AG10803 (cell line): ENCODE measurements at places on chromosomes 4 and X.

DNA sequence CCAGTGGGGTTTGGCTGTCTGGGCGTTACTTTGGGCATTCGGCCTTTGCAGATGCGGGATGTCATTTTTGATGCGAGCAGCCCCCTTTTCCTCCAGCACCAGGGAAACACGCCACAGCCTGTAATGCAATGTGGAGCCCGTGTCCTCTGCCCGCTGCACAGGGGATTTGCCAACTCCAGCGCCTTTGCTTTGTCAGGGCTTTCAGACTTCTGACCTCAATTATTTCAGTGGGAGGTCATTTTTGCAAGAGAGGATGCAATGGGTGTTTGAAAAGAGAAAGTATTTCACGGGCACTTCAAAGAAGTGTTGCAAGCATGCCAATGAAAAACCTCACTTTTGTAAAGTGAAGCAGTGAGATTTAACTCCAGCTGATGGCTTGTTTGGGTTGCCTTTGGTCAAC, 11.5 kb downstream of the CLCN4 start:
- DNase-seq = peak; percentile 44

GRCh38 chrX:19063030-19063429, 59.2 kb downstream of the ADGRG2 start:
- peak; percentile 6 for DNase-seq

GRCh38 chr4:5782829-5783476, 72.0 kb downstream of the EVC start:
- DNase-seq = no peak

GRCh38 chr4:109195646-109196045, 106.8 kb downstream of the COL25A1 start:
- no peak for DNase-seq

GRCh38 chr4:120105472-120105871, 38.8 kb upstream of the MAD2L1 start:
- no peak for DNase-seq

- DNase-seq = no peak
Observed at GRCh38 chrX:142156567-142156966, 48.5 kb downstream of the MAGEC2 start.

- DNase-seq = peak; percentile 94
Observed at GRCh38 chr4:86831262-86832130, 17.7 kb downstream of the SLC10A6 start.

DNA sequence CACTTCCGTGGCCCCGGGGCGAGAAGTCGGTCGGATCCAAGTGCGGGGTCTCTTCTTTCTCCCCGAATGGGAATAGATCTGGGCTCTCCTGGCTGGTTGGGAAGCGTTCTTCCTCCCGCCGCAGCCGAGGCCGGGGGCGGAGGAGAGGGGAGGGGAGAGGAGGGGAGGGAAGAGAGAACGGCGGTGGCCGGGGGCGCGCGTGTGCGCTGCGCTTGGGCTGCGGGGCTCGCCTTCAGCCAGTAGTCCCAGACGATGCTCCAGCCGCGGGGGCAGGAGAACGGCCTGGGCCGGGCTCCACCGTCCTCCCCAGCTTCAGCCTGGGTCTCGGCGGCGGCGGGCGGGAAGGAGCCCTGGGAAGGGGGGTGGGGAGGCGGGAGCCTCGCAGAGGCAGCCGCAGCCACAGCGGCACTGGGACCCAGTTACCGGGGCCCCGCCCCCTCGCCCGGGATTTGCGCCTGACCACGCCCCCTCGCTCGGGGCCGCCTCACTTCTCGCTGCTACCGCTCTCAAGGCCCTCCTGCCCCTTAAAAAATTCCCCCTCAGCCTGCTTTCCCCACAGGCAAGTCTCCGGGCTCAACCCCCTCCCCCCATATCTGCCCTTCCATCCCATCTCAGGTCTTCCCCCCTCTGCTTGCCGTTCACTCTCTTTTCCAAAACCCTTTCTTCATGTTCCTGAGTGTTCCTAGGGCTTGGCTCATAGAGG, at the start of gene FGD1:
FGD1 (minus strand) TSS at position 421 of the 703 bp plus-strand sequence. CDS start 802 bp downstream, outside the sequence.
- DNase-seq = peak; percentile 54

GRCh38 chr4:78059938-78060337, 2.8 kb downstream of the FRAS1 start:
- DNase-seq = no peak

GRCh38 chr4:138561276-138561880, 319.2 kb upstream of the SLC7A11 start:
- DNase-seq = no peak

DNA sequence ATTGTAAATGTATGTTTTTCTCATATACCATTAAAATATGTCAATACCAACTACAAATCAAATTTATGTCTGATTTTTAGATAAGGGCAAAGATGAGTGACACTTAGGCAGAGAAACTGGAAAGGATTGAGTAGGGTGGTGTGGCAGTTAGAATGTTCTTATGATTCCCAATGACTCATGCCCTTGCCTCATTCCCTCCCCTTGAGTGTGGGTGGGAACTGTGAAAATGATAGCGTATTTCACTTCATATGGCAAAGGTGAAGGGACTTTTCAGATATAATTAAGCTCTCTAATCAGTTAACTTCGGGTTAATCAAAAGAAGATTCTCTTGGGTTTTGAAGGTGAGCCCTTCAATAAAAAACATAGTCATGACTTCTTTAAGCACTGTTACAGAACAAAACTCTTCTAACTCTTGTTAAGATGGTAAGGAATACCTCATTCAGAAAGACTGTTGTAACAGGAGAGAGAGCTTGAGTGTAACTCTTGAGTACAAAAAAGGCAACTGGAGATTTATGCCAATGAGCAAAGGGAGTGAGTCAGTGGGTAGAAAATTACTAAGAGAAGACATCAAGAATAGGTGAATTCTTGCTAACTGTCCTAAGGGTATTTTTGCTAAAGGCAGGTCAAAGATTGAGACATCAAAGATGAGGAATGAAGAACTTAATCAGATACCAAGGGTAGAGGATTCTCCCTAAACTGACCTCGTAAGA, 329.5 kb downstream of the KCTD8 start:
- DNase-seq = no peak

DNA sequence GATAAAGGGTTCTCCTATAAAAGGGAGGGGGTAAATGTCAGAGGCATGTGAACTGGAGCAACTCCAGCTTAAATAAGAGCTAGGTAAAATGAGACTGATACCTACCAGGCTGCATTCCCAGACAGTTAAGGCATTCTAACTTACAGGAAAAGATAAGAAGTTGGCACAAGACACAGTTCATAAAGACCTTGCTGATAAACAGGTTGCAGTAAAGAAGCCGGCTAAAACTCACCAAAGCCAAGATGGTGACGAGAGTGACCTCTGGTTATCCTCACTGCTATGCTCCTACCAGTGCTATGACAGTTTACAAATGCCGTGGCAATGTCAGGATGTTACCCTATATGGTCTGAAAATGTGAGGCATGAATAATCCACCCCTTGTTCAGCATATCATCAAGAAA, 13.1 kb upstream of the SULT1B1 start:
- no peak for DNase-seq

DNA sequence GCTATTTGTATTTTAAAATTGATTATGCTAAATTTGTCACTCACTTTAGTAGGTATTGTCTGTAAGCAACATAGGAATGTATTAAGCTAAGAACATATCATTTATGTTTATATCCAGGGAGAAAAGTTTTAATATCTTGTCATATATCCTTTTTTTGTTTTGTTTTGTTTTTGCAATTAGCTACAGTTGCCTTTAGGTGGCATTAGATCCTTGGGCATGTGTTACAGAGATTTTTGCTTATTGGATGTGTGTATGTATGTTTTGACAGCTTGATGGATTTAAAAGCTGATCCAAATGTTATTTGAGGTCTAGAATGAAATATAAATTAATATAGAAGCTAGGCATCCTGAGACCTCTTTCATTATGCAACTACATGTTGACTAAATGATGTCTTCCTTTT, 36.1 kb upstream of the OTUD4 start:
- peak; percentile 41 for DNase-seq

DNA sequence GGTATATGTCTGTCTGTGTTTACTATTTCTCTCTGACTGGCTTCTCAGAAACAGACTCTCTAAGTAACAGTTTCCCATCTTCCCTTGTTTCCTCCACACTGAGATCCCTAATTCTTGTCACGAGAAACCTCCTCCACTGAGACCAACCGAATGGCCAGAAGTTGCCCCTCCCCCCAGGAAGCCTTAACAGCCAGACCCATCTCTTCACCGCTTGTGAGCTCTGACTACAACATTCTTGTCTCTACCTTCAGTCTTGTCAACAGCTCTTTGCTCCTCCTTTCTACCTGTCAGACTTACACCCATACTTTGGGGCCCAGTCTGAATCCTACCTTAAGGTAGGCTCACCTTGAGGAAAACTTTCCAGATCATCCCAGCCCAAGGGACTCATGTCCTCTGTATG, 90.8 kb downstream of the NHSL2 start:
- DNase-seq = no peak

DNA sequence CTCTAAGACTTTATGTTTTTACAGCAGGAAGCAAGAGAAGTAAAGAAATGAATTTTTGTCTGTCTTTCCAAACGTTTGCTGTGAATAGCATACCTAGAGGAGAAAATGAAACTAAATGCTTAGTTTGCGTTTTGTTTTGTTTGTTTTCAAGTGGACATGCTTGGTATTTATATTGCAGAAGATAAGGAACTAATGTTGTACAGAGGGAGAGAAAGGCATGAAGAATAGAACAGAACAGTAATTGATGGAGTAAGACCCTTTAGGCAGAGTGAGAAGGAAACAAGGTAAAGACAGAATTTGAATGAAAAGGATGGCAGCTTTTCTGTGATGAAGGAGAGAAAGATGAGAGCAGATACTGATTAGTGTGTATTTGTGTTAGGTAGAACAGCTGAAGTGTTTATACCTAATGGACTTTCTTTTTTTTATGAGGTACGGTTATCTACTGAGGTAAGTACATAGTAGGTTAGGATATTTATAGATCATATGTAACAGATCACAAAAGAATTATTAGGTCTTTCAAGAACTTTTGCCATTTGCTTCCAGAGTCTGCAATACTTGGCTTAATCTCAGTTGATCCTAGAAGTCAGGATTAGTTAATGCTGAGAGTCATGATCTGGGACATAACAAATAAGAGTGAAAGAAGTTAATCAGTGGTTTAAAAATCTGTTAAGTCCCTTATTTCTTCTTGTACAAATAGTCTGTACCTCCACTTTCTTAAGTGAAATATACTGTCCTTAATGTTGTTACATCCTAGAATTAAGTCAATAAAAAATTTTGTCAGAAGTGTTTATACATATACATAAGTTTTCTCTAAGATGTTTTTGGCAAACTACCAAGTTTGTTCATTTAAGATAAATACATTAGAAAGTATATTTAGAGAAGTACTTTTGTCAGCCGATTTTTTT, 36.8 kb downstream of the FABP2 start:
- DNase-seq = peak; percentile 13

- no peak for DNase-seq
Observed at GRCh38 chr4:3335385-3335784, 42.6 kb downstream of the RGS12 start.

DNA sequence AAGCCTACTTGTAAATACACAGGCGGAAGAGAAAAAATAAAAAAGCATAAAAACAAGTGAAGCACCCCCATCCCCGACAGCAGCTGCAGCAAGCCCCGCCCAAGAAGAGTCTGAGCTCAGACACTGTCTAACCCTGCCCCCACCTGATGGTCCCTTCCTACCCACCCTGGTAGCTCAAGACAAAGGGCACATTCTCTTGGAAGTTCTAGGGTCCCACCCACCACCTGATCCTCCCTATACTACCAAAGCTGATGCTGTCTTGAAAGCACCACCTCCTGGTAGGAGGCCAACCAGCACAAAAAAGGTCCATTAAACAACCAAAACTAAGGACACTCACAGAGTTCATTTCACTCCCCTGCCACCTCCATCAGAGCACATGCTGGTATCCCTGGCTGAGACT, 308.2 kb downstream of the KLHL13 start:
- no peak for DNase-seq

DNA sequence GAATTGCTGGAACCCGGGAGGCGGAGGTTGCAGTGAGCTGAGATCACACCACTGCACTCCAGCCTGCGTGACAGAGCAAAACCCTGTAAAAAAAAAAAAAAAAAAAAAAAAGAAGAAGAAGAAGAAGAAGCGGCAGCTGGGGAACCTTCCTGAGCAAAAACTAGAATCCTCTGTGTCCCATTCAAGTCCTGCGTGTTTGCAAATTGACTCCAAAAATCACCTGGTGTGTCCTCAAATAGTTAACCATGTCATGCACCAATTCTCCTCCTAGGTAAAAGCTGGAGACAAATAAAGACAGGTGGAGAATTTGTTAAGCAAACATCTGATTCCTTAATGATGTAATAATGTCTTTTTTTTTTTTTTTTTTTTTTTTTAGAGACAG, 31.9 kb upstream of the ASMTL start:
- DNase-seq = no peak

DNA sequence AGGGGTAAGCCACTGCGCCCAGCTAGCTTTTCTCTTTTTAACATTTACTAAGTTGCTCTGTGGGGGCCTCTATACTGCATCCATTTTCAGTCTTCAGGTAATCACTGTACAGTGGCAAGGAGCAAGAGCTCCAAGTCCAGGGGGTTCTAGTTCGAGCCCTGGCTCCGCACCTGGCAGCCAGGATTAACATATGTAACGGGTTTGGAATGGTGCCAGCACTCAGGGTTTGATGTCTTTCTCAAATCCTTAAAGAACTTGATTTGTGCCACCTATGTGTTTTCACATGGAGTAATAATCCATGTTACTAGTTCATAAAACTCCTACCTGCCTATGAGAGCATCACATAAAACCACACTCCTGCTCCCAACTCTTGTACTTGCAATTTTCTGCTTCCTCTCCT, 4.5 kb downstream of the GRPEL1 start:
- no peak for DNase-seq

GRCh38 chr4:15143551-15143950, 141.3 kb downstream of the CPEB2 start:
- no peak for DNase-seq

DNA sequence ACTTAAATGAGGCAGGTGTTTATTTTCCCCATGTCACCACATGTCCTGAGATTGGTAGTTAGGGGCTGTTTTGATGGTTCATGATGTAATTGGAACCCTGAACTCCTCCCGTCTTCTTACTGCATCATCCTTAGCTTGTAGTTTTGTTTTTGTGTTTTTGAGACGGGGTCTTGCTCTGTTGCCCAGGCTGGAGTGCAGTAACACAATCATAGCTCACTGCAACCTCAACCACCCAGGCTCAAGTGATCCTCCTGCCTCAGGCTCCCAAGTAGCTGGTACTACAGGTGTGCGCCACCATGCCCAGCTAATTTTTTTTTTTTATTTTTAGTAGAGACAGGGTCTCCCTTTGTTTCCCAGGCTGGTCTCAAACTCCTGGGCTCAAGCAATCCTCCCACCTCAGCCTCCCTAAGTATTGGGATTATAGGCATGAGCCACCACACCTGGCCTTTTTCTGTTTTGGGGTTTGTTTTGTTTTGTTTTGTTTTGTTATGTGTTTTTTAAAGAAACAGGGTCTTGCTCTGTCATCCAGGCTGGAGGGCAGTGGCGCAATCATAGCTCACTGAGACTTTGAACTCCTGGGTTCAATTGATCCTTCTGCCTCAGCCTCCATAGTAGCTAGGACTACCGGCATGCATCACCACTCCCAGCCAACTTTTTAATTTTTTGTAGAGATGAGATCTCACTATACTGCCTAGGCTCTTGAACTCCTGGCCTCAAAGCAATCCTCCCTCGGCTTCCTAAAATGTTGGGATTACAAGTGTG, 76.4 kb downstream of the SNX25 start:
- no peak for DNase-seq

GRCh38 chr4:84495794-84496261, 3.3 kb downstream of the NKX6-1 start:
- DNase-seq = no peak

GRCh38 chrX:18873189-18873791, 110.6 kb downstream of the PHKA2 start:
- peak; percentile 56 for DNase-seq

GRCh38 chrX:18983666-18984380, at the start of gene PHKA2:
Gene PHKA2 (minus strand): TSS chrX:18984114. CDS start chrX:18983932, 182 bp downstream.
- DNase-seq = peak; percentile 35

- no peak for DNase-seq
Observed at GRCh38 chr4:165248102-165248501, 40.7 kb downstream of the KLHL2 start.
